G401 (cell line): ENCODE measurements at places on chromosomes 5 and 9. TPM values are rescaled to one million over a fixed set of nuclear protein-coding genes. Genes with fewer than 3 reads are reported as not detected.

GRCh38 chr5:74469234-74469994 is 171.1 kb downstream of the ENC1 start:
- no peak for DNase-seq

The ESM1 gene
- not detected in 2 replicates for total RNA-seq

GRCh38 chr5:88889189-88890069 is 6.4 kb upstream of the MEF2C start:
- DNase-seq: peak; percentile 49

The HMMR gene
- total RNA-seq: 51.6 and 77.6 TPM in 2 replicates
